ENCODE measurements at places on chromosomes 3 and 15. TPM values are rescaled to one million over a fixed set of nuclear protein-coding genes. Genes with fewer than 3 reads are reported as not detected.

DNA sequence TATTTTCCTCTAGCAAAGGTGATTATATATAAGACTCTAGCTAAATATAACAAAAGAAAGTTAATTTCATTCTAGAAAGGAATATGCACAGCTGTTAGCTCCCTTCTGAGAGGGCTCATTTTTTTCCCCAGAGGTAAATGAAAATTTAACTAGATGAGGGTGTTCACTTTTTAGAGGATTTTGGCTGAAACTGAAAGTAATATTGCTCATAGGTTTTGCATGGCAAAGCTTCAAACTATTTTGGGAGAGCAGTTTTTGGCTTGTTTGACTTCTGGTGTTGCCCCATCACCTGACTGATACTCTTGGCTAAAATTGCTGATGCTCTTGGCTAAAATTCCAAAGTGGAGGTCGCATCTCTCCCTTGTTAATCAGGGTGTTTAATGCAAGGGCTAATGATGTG lies 311.9 kb downstream of the EDEM1 start:
- DNase-seq: no peak
- no peaks in the 10 kb centered on the region for H3K4me1 ChIP-seq
- H3K27me3 ChIP-seq: no peaks in the 10 kb centered on the region
- no peak overlapping the region for H3K4me3 ChIP-seq

GRCh38 chr3:29775340-29775739 lies 494.5 kb downstream of the RBMS3 start:
- H3K4me1 ChIP-seq: no peaks in the 10 kb centered on the region
- no peaks in the 10 kb centered on the region for H3K27me3 ChIP-seq
- no peak for DNase-seq
- H3K27ac ChIP-seq: no peak overlapping the region
- no peaks in the 10 kb centered on the region for H3K36me3 ChIP-seq
- no peak overlapping the region for H3K4me3 ChIP-seq

DNA sequence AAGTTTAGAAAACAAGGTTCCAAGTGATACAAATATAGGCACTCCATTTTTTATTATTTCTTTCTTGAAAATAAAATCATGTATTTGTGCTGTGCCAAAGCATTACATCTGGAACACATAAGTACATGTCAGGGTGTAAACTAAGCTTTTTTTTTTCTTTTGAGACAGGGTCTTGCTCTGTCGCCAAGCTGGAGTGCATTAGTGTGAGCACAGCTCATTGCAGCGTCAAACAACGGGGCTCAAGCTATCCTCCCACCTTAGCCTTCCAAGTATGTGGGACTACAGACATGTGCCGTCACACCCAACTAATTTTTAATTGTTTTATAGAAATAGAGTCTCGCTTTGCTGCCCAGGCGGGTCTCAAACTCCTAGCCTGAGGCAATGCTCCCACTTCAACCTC lies 9.0 kb downstream of the SPATA12 start:
- H3K4me3 ChIP-seq: no peak overlapping the region
- no peaks in the 10 kb centered on the region for H3K4me1 ChIP-seq
- H3K36me3 ChIP-seq: no peaks in the 10 kb centered on the region
- no peak for DNase-seq

GRCh38 chr15:90349072-90349471 lies 3.0 kb upstream of the ZNF774 start:
- H3K27me3 ChIP-seq: no peaks in the 10 kb centered on the region
- no peak overlapping the region for H3K4me3 ChIP-seq
- H3K36me3 ChIP-seq: no peaks in the 10 kb centered on the region
- peaks cover 10% of the 10 kb centered on the region for H3K4me1 ChIP-seq
- DNase-seq: no peak
- H3K27ac ChIP-seq: no peak overlapping the region

- no peak overlapping the region for H3K4me3 ChIP-seq
- no peak overlapping the region for H3K27ac ChIP-seq
- no peaks in the 10 kb centered on the region for H3K27me3 ChIP-seq
- no peaks in the 10 kb centered on the region for H3K36me3 ChIP-seq
- no peak for DNase-seq
- peaks cover 17% of the 10 kb centered on the region for H3K4me1 ChIP-seq
These were observed 22.7 kb upstream of the KLHL6 start for GRCh38 chr3:183578179-183578578.

DNA sequence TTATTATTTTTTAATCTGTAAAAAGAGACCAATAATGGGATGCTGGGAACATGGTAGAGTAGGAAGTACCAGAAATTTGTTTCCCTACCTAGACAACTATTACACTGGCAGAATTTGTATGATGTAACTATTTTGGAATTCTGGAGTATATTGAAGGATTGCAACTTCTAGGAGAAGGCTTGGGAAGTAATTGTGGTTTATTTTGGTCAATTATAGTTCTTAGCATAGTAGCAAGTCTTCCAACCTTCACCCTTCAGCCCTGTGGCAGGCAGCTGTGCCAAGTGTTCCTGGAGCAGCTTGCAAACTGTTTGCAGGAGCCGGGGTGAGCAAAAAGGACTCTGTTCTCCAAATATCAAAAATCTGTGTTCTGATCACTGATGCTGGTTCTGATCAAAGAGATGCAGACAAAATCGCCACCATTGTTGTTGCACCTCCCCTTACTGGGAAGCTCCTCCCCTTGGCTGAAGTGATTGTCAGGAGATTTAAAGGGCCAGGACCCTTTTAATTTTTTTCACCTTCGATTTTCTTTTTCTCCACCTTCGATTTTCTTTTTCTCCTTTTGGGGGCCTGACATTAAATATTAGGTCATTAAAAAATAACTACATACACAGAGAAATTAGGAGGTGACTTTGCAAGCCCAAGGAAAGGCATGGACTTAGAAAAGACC lies 363.3 kb downstream of the SLC9A9 start:
- no peaks in the 10 kb centered on the region for H3K27me3 ChIP-seq
- no peak overlapping the region for H3K27ac ChIP-seq
- no peaks in the 10 kb centered on the region for H3K36me3 ChIP-seq
- no peak for DNase-seq
- no peaks in the 10 kb centered on the region for H3K4me1 ChIP-seq

DNA sequence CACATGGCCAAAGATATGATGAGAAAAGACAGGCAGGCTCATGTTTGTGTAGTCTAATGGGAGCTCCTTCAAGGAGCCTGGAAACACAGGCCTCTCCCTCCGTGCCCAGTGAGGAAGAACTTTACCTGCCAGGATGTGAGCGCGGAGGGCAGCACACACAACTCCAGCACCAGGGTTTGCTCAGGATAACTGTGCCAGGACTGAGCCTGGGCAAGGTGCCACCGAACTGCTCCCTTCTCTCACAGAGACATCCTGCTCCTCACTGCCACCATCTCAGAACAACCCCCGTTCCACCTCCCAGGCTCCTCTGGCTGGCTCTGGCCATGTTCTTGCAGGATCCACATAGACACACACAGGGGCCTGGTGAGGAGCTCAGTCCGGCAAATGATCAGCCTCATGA lies 87.4 kb downstream of the NUP210 start:
- H3K4me1 ChIP-seq: peaks cover 4% of the 10 kb centered on the region
- no peak overlapping the region for H3K27ac ChIP-seq
- no peaks in the 10 kb centered on the region for H3K27me3 ChIP-seq
- DNase-seq: no peak
- no peak overlapping the region for H3K4me3 ChIP-seq
- H3K36me3 ChIP-seq: peaks cover 98% of the 10 kb centered on the region

GRCh38 chr15:78072080-78072892 lies 5.2 kb downstream of the TBC1D2B start:
- H3K4me1 ChIP-seq: peaks cover 89% of the 10 kb centered on the region
- no peaks in the 10 kb centered on the region for H3K36me3 ChIP-seq
- H3K27me3 ChIP-seq: no peaks in the 10 kb centered on the region
- peak; percentile 64 for DNase-seq

- no peak overlapping the region for H3K27ac ChIP-seq
- no peaks in the 10 kb centered on the region for H3K4me1 ChIP-seq
- H3K27me3 ChIP-seq: no peaks in the 10 kb centered on the region
- DNase-seq: no peak
- no peaks in the 10 kb centered on the region for H3K36me3 ChIP-seq
These were observed 59.0 kb downstream of the CLEC3B start for GRCh38 chr3:45084820-45085816.

DNA sequence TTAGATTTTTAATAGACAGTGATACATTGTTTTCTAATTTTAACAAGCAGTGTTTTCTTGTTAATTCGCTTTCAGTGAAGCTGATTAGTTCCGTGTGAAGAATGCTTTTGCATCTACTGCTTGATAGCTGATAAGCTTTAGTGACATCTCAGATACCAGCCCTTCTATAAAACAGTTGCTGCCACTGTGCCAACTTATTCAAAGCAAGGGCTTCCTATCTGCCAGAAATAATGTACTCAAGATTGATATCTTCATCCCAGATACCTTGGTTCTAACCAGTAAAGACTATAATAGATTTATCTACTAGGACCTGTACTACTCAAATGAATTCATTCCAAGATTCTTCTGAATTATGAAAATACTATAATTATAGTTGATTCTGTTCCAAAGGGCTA lies 30.4 kb downstream of the RARB start:
- H3K27me3 ChIP-seq: no peaks in the 10 kb centered on the region
- H3K4me1 ChIP-seq: no peaks in the 10 kb centered on the region
- H3K4me3 ChIP-seq: no peak overlapping the region
- DNase-seq: no peak

GRCh38 chr15:63545520-63545919 lies 41.1 kb downstream of the USP3 start:
- no peak for DNase-seq
- no peaks in the 10 kb centered on the region for H3K27me3 ChIP-seq
- no peak overlapping the region for H3K27ac ChIP-seq

GRCh38 chr3:164687211-164687610 lies 391.1 kb downstream of the SI start:
- no peaks in the 10 kb centered on the region for H3K27me3 ChIP-seq
- no peak overlapping the region for H3K27ac ChIP-seq
- H3K4me3 ChIP-seq: no peak overlapping the region
- H3K36me3 ChIP-seq: no peaks in the 10 kb centered on the region
- H3K4me1 ChIP-seq: no peaks in the 10 kb centered on the region

DNA sequence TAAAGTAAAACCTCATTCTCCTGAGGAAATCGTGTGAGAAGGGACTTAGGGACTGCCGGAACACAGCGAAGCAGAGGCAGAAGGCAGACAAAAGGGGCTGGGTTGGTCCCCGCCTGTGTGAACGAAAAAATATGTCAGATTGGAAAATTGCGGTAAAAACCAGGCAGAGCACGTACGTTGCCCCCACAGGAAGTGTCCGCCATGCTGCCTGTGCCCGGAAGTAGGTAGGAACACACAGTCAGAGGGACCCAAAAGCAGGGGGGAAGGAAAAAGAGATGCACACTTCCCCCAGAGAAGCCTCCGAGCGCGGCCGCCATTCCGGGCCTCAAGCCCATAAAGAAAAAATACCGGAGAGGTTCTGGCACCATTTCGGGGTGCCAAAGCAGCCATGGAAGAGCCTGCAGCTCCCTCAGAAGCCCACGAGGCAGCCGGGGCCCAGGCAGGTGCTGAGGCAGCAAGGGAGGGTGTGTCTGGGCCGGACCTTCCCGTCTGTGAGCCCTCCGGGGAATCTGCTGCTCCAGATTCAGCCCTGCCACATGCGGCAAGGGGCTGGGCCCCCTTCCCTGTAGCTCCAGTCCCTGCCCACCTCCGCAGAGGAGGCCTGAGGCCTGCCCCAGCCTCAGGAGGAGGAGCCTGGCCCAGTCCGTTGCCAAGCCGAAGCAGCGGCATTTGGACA lies at the start of gene MKRN3:
MKRN3 (plus strand) TSS at position 280 of the 676 bp plus-strand sequence; CDS start at position 389, 109 bp downstream.
- no peaks in the 10 kb centered on the region for H3K27me3 ChIP-seq
- H3K27ac ChIP-seq: peak within 1 kb of the TSS; percentile 60
- H3K4me3 ChIP-seq: peak within 1 kb of the TSS; percentile 24
- no peaks in the 10 kb centered on the region for H3K36me3 ChIP-seq
- H3K4me1 ChIP-seq: no peaks in the 10 kb centered on the region

DNA sequence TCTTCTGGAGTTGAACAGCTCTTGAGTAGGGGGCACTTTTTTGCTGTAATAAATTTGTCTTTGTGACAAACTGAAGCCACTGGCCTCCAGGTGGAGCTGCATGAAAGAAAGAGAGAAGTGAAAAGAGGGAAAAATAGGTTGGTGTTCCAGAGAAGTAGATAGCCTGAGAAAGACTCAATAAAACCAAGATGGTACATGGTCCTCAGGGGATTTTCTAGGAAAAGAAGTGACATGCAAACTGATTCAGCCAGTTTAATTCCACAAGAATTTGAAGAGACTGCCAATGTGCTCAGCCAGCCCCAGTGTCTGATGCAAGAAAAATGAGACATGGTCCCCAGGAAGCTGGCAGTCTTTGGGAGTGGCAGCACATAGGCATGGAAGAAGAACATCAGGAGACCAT lies 152.7 kb downstream of the CD47 start:
- no peak overlapping the region for H3K27ac ChIP-seq
- H3K36me3 ChIP-seq: no peaks in the 10 kb centered on the region
- H3K27me3 ChIP-seq: no peaks in the 10 kb centered on the region
- H3K4me1 ChIP-seq: peaks cover 15% of the 10 kb centered on the region

Gene PLS1
- total RNA-seq: 2.7 TPM

Gene BSN
- total RNA-seq: 0.06 TPM

Gene MITF
- 1.5 TPM for total RNA-seq

Gene LRRIQ4
- total RNA-seq: not detected

Gene KCNMB2
- total RNA-seq: not detected

Gene SPINK8
- total RNA-seq: not detected

Gene FGF7
- 0.11 TPM for total RNA-seq

Measured in CD4-positive, alpha-beta memory T cell (primary cell).